ENCODE measurements at places on chromosomes 7 and 10. TPM values are rescaled to one million over a fixed set of nuclear protein-coding genes. Genes with fewer than 3 reads are reported as not detected.

Gene ZNF425
- polyA plus RNA-seq = 6.5 TPM

- DNase-seq = no peak
These were observed 13.6 kb downstream of the ANXA11 start for GRCh38 chr10:80191589-80192270.

Gene NRCAM
- 17.3 TPM for polyA plus RNA-seq

Gene KCND2
- polyA plus RNA-seq = 2.6 TPM

Gene PODXL
- polyA plus RNA-seq = 678 TPM

DNA sequence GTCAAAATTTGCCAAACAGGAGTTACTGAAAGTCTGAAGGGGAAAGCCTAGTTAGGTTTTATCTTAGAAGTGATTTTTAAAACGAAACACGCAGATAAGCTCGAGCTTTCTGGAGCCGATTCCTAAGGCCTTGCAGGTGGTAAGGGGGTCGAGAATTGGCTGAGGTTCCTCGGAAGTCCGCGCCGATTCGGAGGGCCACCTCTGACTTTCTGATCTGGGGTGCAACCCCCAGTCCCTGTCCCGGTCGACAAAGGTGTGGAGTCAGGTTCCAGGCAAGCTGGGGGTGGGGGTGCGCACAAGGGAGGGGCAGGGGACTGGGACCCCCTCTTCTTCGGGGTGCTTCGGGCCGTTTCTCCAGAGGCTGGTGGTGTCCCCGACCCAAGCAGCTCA lies 701 bp upstream of the CUL1 start:
- DNase-seq = no peak

GRCh38 chr7:100171087-100171681 lies 2.8 kb upstream of the GAL3ST4 start:
- no peak for DNase-seq

DNA sequence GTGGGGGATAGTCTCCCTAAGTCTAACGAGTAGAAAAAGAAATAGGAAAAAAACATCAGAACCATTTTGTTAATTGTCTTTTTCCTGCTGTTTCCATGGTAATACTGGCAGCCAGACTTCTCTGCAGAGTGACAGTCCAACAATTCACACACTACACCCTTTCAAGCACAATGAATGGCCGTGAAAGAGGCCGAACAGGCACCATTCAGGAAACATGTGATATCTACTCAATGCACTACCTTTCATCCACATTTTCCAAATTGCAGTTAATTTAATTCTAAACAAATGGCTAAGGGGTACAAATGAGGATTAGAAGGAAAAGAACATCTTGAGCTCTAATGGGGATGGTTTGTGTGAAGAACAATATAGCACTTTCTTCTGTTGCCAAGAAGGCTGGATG lies 358.5 kb upstream of the ANKRD30A start:
- DNase-seq = no peak

Gene INSIG1
- polyA plus RNA-seq = 36.4 TPM

GRCh38 chr7:39577229-39577874 lies 11.1 kb downstream of the YAE1 start:
- no peak for DNase-seq

DNA sequence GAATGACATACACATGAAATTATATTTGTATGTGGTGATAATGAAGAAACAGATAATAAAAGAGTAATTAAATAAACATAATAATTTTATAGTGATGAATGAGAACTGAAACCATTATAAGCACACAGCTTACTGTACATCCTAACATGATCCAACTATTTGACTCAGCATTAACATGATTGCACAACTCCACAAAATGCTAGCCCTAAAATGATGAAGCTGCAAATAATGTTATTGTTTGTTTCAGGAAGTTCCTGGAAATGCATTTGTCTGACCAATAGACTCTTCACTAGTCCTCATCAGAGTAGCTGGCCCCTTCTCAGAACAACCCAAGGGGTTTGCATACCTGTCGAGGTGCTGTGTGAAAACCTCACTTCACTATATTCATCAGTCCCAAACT lies 115.5 kb downstream of the RTKN2 start:
- DNase-seq = no peak

DNA sequence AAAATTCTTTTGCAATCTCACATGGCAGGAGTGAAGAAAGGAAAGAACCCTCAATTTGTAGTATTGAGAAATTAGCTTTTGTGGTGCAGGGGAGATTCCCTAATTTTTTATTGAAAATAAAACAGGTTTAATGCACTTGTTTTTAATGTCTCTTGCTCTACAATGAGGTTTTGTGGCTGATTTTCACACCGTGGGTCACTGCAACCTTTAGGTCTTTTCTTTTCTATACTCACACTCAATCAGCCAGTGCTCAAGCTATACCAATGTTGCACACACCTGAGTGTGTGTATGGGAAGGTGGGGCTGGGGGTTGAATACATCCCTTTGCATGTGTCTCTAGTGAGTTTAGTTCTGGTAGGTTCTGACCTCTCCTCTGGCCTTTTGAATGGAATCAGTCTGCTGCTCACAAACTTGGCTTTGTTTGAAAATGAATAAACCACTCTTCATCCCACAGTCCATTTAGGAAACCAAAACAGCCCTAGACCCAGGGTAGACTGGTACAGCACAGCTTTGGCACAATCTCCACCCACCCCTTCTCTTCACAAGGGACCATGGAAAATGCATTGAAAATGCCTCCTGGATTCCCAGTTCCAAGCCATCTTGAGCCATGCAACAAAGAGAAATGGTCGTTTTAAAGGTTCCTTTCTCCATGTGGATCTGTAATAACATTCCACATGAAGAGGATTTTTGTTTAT lies 411.5 kb downstream of the SFMBT2 start:
- no peak for DNase-seq

Gene LAMB4
- 1.5 TPM for polyA plus RNA-seq

Gene SEMA3A
- 16.4 TPM for polyA plus RNA-seq

Gene TECTB
- not detected for polyA plus RNA-seq

- DNase-seq = no peak
These were observed 71.1 kb upstream of the KAT6B start for GRCh38 chr10:74755273-74755672.

DNA sequence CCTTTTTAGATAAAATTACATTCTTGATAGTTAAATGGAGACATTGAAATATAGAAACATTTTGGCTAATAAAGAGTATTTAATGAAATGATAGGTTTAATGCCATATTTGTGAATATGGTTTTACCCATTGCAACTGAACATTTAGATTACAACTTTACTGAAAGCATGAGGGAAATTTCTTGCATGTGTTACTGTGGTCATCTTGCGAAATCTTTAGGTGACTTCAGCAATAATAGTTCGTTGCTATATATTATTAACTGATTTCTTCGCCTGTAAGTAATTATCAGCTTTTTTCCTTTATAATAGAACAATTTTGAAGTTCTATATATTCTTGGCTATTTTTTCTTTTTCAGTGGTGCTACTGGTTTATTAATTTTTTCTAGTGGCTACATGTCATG lies 83.2 kb downstream of the MLLT10 start:
- DNase-seq = no peak

Gene ZP3
- polyA plus RNA-seq = 11.0 TPM

DNA sequence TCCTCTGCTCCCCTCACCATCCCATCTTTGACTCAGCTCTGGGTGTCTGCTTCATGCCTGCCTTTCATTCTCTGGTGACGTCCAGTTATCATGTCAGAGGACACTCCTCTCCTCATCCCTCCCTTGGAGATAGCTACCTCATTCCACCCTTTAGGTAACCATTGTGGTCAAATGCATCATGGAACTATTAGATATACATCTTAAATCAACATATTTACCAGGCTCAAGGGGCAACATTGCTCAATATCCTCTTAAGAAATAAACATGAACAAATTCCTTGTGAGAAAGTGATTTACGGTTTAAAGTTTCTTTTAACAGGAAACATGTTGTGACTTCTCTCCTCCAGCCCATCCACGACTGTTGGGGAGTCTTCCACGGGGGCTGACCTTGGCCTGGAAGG lies 511.6 kb upstream of the IGFBP3 start:
- no peak for DNase-seq

Gene C7orf57
- polyA plus RNA-seq = 1.3 TPM

DNA sequence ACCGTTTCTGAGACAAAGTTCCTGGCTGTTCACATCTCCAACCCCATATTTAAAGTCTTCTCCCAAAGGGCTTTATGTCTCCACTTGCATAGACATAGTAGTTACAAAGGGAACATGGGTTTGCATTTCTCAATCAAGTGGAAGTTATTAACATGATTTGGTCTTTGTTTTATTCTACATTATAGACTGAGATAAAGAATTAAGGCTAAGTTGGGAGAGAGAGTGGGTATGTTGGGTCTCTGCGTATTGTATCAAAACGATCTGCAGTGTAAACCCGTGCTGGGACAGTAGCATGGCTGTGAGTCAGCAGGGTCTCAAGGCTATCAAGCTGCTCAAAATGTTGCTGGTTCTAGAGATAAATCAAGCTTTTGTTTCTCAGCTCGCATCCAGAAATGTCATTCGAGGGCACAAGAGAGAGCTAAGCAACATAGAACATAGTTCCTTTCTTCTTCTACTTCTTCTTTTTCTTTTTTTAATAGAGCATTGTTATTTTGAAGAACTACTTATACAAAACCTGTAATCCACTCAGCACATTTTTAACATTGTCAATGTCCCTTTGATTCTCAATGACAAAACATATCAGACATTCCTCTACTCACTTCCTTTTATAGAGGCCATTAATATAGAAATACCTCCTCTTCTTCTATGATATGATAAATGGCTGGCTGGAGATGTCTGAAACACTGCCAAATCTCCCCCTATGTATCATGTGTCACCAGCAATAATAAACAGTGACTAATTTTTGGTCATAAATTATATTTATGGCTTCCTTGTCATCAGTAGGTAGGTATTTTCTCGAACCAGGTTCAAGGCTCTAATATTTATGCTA lies 34.5 kb upstream of the RHOBTB1 start:
- DNase-seq = no peak

DNA sequence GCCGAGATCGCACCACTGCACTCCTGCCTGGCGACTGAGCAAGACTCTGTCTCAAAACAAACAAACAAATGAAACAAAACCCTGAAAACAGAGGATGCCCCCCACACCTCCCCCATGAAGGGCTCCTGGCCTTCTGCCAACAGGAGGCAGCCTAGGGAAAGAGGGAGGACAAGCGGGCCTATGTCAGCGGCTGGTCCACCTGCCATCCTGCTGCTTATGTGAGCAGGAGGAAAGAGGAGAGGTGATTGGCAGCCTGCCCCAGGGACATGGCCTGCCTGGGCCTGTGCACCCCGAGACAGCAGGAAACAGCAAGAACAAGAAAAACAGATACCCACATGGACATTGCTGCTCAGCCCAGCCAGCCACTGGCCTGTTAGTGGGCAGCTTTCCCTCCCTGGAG lies 9.1 kb upstream of the ZNF316 start:
- no peak for DNase-seq

Gene PSMG3
- 30.4 TPM for polyA plus RNA-seq

- DNase-seq = no peak
These were observed 190.4 kb downstream of the SKIDA1 start for GRCh38 chr10:21334891-21335696.

- DNase-seq = no peak
These were observed 326.4 kb downstream of the PAXIP1 start for GRCh38 chr7:154676422-154677073.

Gene SH2D4B
- polyA plus RNA-seq = 0.26 TPM

DNA sequence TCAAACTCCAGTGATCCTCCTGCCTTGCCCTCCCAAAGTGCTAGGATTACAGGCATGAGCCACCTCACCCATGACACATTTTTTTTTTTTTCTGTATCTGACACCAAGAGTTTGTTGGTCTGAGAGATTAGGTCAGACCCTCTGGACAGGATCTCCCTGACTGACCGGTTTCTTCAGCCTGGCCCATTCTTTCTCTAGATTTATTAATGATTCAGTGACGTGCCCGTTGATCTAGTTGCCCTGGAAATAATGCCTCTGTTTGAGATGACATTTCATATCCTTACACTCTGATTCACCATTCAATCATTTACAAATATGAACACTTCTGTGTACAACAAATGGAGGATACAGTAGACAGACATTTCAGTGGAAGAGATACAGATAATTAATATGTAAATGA lies 1.4 kb upstream of the ZNF212 start:
- no peak for DNase-seq

GRCh38 chr7:47192978-47193377 lies 388.9 kb downstream of the TNS3 start:
- DNase-seq = no peak

- DNase-seq = no peak
These were observed 124.4 kb downstream of the CCDC3 start for GRCh38 chr10:12877150-12877549.

Gene FAM237B
- polyA plus RNA-seq = 0.48 TPM

Gene CYP26A1
- not detected for polyA plus RNA-seq
